Dorsolateral prefrontal cortex (tissue), 122 donors: ENCODE measurements at places on chromosomes 1 and 21.

DNA sequence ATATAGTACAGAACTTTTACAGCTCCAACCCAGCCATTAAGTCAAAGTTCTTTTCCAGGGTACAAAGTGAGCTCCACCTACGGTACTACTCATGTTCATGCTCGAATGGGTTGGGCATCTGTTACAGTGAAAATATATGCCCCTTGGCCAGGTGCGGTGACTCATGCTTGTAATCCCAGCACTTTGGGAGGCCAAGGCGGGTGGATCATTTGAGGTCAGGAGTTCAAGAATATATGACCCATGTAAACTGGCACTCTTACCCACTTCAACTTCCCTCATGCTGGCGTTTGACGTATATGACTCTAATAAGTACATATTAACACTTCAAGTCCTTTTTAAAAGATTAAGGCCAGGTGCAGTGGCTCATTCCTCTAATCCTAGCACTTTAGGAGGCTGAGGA lies 71.3 kb upstream of the PKN2 start:
- DNase-seq, result no peak

DNA sequence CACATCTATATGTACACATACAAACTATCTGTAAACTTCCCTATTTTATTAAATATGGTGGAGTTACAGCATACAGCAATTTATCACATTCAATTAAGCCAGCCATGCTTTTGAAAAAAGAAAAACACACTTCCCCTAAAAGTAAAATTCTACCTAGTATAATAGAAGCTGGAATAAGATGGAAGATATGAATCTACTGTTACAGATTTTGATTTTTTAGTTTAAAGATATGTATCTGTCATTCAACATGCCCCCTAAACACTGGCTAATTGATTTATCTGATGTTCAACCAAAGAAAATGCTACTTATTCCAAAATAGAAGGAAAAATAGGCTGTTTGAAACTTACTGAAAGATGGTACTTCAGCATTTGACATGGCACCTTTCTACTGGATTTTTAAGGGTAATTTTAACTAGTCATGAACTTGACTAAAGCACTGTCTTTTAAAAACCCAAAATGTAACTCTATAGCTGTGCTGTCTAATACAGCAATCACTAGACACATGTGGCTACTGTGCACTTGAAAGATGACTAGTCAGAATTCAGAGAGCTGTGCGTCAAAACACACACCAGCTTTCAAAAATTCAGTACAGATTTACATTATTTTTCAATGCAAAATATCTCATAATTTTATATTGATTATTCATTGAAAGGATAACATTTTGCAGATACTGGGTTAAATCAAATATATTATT lies 25.0 kb downstream of the NRIP1 start:
- no peak for DNase-seq

DNA sequence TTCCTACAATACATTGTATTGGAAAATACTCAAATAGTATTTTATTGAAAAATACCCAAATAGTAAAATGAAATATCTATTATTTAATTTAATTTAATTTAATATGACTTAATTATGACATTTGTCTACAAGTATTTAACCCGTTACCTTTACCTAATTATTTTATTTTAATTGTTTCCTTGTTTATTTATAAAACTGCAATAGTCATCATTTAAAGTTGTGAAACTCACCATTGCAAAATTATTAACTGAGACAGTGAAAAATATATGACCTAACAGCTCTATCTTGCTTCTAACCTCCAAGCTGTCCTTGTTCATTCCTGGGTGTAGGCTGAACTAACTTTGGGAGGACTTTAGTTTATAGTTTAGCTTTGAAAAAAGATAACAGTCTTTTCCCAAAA lies 300.6 kb upstream of the POGK start:
- DNase-seq, result no peak

DNA sequence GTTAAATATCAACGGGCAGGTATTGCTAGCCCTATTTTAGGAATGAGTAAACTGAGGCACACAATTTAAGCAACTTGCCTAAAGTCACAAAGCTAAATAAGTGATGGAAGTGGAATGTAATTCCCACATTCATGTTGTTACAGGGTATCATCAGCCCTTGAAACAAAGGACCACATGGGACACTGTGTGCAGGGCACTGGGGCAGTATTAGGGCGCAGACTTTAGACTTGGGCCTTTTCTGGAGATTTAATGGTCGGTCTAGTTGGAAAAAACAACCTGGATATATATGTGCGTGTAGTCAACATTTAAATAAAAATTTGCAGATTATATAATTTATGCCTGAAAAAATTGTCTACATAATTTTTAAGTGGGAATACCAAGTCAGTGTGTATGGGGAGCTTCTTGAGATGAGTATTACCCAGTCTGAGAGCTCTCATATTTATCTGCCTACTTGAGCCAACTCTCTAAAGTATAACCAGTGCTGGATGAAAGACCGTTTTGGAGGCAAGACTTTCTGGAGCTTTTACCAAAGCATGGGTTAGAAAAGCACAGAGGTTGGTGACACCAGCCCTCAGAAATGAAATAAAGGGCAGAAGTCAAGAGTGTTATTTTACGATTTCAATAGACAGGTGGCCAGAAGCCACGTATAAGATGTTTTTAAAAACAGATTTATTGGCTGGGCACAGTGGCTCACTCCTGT lies 1.6 kb downstream of the KDM1A start:
- no peak for DNase-seq

- DNase-seq, result no peak
Measured at GRCh38 chr1:52825868-52826267, 16.7 kb upstream of the ZYG11A start.

DNA sequence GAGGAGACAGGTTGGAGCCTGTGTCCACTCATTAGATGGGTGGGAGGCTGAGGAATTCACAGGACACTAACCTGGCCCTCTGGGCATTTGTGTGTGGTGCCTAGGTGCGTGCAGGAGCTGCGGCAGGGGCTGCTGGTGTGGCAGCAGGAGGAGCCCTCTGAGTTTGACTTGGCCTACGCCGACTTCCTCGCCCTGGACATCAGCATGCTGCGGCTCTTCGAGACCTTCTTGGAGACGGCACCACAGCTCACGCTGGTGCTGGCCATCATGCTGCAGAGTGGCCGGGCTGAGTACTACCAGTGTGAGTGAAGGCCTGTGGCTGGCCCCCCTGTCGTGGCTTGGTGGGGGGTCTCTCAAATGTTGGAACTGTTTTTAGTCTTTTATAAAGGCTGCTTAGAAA lies 3.6 kb downstream of the XKR8 start:
- DNase-seq, result no peak

- no peak for DNase-seq
Measured at GRCh38 chr1:78561856-78562255, 58.4 kb upstream of the IFI44L start.

DNA sequence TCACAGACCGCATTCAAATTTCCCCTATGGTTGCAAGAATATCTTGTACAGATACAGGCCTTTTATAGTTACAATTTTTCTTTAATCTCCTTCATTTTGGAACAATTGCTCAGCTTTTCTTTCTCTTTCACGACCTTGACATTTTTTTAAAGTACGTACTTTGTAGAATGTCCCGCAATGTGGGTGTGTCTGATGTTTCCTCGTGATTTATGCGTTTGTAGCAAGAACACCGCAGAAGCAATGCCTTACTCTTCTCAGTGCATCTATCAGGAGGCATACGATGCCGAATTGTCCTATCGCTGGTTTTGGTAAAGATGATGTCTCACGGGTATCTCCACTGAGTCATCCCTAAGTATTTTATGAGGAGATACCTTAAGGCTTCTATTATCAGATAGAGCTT lies 76.9 kb upstream of the RALGPS2 start:
- DNase-seq, result no peak

DNA sequence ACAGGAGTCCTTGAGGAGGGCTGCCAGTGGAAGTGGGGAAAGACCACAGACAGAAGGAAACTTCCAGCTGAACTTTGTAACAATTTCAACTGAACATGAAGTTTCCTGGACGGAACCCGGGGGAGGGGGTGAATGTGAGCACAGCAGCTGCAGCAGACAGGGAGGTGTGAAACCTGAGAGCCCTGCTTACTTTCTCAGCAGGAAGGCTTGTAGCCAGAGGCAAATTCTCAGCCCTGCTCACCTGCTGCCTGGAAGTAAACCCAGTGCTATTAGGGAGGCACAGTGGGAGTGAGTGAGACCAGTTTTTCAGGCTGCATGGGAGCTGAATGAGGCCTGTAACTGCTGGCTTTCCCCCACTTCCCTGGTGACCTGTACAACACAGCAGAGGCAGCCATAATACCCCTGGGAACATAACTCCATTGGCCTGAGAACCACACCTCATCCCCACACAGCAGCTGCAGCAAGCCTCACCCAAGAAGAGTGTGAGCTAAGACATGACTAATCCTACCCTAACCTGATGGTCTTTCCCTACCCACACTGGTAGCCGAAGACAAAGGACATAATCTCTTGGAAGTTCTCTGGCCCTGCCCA lies 9.6 kb upstream of the SPRR2F start:
- no peak for DNase-seq
